GOT3 (cell line): ENCODE measurements at places on chromosomes 2 and 18.

GRCh38 chr2:195307751-195308150 is 349.3 kb upstream of the SLC39A10 start:
- no peak for DNase-seq

GRCh38 chr2:46157072-46157965 is 139.9 kb upstream of the EPAS1 start:
- DNase-seq = no peak

DNA sequence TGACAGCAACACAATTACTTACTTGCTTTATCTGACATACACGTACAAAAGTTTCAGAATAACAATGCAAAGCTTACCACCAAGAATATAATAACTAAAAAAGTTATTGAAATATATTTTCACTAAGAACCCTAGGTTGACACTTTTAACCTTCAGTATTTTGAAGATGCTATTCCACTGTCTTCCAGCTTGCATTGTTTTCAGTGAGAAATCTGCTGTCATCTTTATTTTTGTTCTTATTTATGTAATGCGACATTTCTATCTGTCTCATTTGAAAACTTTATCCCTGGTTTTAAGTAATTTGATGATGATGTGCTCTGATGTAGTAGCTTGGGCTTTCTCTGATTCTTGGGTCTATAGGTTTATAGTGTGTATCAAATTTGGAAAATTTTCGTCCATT is 165.0 kb upstream of the SMIM21 start:
- DNase-seq = no peak

- no peak for DNase-seq
Measured at GRCh38 chr2:11540148-11540995, 6.5 kb downstream of the GREB1 start.

DNA sequence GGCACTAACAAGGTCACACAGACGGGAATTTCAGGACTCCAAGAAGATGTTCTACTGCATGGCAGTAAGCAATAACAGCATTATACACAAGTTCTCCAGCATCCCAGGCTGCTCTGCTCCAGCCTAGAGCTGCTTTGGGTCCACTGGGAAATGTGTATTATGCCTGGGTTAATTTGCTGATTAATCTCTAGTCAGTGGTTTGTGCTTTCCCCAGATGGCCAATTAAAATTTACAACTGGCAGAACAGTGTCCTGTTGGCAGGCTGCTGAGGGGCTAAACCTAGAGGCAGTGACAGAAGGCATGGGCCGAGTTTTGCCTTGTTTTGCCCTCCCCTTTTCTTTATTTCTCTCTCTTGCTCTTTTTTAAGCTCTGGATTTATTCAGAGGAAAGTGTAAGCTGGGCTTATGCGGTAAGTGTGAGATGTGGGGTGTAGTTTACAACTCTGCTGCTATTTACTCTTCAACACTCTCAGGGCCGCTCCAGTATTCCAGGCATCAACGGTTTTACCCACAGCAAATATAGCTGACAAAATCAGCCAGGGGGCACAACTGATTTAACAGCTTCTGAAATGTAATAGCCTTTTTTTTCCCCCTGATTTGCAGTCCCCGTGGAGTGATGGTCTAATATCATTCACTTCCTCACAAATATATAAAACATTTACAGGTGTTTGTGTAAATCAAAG is 348.0 kb downstream of the GPD2 start:
- DNase-seq = no peak

DNA sequence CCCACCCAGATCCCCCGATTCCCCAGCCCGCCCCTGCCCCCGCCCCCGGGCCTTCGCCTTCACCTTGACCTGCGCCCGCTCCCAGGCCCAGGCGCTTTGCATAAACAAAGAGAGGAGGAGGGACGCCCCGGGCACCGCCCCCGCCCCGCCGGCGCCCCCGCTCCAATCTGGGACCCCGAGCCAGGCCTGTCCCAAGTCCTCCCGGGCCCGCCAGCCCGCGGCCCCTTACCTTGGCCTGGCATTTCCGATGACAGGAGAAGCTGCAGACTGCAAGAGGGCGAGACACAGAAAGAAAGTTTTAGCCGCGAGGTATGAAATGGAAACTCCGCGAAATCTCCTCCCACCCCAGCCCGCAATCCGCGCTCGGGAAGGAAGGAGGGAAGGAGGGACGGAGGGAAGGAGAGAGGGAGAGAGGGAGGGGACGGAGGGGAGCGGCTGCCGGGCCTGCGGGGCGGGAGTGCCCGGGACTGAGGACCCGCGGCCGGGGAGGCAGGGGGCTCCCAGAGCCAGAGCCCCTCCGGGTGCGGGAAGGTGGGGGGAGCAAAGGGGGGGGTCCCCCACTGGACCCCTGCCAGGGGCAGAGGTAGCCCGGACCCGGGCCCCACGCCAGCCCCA is 24.2 kb downstream of the TNS1 start:
- DNase-seq = no peak

DNA sequence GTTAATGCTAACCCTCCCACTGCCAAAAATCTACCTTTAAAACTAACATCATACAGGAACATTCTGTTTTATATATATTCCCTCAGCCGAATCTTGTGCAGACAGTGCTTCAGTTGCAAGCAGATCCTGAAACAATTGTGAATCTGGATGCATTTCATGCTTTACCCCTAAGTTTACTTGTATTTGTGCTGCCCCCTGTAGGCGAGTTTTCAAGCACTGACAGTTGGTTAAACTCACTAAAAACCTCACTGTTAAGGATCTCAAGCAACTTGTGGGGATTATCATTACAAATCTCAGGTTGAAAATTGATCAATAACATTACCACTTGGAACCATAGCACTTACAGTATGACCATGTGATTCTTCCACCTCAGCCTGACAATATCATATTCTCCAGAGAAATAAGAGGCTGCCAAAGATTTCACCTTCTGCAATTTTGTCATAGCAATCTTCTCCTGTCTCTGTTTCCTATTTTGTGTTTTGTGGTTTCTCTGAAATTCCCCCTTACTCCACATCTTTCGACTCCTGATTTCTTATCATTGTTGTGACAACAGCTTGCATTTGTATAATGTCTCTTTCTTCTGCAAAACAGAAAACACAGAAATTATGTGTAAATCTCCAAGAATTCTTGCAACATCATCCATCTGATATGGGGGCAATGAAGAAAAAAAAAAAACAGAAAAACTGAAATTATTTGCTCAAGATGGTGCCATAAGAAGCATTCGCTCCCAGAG is 354.6 kb upstream of the SETBP1 start:
- DNase-seq = no peak

DNA sequence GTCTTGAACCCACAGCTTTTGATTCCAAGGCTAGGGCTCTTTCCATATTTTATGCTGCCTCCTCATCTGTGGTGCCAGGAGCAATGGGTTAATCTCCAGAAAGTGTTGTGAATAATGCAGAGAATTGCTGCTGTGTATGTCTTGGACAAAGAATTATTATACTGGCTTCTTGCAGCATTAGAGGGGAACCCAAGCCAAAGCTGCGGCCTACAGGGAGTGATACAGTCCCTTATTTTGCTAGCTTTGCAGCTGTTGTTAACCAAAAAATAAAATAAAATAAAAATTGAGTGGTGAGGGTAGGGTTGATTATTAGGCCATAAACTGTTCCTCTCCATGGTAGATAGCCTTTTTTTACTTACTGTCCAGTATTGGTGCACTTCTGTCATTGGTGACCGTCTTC is 16.7 kb downstream of the WIPF1 start:
- DNase-seq = no peak

DNA sequence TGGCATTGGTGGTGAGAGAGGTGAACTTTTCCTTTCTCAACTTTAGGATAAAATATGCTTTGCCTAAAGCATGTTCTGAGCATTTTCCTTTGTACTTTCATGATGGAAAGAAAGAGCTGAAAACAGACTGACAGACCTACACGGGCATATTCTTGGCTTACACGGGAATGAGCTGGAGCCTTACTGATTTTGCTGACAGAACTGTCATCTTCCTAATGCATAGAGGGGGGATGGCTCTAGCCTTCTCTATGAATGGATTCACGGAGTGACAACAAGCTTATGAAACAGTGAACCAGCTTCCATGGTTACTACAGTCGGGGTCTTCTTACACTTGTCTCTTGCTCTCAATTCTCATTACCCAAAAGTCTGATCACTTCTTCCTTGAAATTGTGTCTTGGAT is 32.2 kb downstream of the FSHR start:
- no peak for DNase-seq

- DNase-seq = no peak
Measured at GRCh38 chr2:85669549-85669948, 1.6 kb upstream of the SFTPB start.

GRCh38 chr2:232898592-232899543 is 28.8 kb downstream of the SNORC start:
- no peak for DNase-seq

DNA sequence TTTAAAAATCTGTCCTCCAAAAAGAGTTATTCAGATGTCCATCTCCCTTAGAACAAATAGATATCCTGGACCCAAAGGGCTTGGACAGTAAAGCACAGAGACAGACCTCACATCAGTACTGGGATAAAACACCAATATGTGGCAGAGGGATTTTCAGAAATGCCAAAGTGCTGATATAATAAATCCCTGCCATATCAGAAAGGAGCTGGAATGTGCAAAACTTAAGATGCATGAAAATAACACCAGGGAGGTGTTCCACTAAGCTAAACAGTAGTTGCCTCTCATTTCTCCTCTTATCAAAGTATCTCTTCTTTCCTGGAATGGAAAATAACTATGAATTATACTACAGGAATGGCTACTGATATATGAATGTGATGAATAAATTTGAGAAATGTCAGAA is 13.2 kb downstream of the USP40 start:
- no peak for DNase-seq

DNA sequence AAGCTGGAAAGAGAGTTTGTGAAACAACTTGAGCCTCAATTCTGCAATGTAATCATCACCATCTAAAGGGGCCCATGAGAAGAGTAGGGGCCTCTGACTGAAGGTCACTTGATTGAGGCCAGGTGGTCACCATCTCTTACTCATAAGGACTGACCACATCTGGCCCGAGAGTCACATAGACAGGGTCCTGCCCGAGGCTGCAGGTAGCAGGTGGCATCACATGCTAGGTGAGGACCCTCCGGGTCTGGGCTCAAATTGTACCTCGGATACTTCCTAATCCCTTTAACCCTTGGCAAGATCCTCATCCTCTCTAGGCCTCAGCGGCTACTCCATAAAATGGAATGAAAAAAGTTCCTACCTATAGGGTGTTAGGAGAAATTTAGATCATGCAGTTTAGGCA is 16.7 kb downstream of the FHL2 start:
- DNase-seq = no peak

DNA sequence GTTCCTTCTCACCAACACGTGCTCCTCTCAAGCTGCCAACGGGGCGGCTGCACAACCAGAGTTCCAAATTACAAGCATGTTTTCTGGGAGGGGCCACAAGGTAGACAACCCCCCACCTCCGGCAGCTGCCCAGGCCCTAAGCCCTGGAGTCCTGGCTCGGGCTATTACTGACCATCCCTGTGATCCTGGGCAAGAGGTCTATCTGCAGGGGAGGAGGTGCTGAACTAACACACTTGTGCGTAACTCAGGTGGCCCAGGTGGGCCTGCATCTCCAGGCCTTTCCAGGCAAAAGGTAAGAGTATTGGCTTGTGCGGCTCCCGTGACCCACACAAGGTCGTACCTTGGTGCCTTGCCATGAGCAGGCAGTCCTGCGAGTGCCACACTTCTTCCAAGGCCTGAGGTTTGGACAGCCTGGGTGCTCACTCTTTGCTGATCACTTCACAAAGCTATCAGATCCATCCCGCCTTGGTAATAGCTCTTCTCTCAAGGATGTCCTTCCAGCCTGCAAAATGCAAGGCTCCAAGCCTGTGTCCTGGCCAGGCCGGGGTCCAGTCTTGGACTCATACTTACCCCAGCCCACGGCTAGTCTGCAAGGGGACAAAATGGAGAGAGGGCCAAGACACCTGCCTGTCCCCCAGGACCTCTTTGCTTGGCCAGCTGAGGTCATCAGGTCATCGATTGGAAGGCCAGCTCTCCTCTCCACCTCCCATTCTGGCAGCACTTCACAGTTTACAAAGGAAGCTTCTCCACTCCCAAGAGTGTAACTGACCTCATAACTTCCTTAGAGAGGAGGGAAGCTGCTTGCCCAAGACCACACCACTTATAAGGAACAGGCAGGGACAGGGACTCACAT is 33.9 kb downstream of the ADRA2B start:
- DNase-seq = no peak

- no peak for DNase-seq
Measured at GRCh38 chr2:105576050-105576439, 168.7 kb upstream of the NCK2 start.

DNA sequence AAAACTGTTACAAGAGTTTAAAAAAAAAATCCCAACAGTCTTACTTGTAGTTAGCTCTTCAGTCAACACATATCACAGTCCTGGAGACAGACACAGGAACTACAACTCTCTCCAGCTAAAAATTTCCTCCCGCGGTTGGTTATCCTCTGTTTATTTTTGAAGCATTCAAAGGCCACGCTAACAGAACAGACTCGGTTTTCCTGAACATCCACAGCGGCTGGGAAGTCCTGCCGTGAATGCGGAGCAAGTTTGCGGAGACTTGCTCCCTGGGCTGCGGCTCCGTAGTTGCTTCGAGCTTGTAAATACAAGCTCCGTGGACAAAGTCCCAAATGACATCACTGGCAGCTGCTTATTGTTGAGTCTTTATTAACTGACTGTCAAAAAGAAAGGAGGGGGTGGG is at the start of gene NCKAP5:
NCKAP5 (minus strand) TSS at position 292 of the 400 bp plus-strand sequence. CDS start 50,937 bp downstream, outside the sequence.
- DNase-seq = no peak

DNA sequence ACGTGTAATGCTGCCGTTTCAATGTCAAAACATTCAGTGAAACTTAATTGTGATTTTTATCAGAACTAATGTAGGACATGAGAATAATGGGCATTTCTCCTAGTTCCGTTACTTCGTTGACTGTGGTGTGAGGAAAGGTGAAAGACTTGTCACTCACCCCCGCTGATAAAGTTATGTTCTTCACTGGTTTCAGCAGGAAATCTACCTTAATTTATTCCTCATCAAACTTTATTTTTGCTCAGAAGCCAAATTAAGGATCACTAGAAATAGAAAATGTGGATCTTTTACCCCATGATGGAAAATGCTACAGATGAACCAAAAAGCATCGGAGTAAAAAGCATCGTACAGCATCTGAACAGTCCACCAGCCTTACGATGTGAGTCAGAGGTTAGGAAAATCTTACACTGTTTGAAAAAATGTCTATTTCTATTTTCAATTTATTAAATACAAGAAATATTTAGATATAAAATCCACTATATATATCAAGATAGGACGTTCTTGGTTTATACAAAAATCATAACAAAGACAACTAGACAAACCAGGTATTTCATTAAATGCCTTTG is 1.0 kb upstream of the ROCK1 start:
- DNase-seq = no peak
